ENCODE measurements at places on chromosomes 3 and 15.
A peak's percentile ranks its signal among the peaks of the same experiment; 100 is the strongest.

GRCh38 chr3:4849136-4849535, 130.1 kb upstream of the BHLHE40 start:
- no peak for DNase-seq

GRCh38 chr3:142888481-142889211, at the start of gene PCOLCE2:
PCOLCE2 (minus strand) TSS chr3:142889083; CDS start chr3:142888896, 187 bp downstream.
- peak; percentile 39 for DNase-seq

DNA sequence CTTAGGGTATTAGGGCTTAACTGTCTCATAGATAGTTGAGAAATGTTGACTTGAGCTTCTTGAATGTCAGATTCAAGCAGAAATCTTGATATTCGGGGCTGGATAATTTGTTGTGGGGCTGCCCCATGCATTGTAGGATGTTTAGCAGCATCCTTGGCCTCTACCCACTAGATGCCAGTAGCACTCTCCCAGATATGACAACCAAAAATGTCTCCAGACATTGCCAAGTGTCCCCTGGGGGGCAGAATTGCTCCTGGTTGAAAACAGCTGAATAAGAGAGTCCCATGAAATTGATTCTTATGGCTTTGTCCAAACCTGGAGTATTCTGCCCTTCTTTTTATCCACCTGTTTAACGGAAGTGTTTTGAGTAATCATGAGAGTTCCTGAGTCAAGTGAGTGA, 15.9 kb upstream of the LCMT2 start:
- DNase-seq: no peak

GRCh38 chr3:85495602-85496001, 536.8 kb downstream of the CADM2 start:
- no peak for DNase-seq

DNA sequence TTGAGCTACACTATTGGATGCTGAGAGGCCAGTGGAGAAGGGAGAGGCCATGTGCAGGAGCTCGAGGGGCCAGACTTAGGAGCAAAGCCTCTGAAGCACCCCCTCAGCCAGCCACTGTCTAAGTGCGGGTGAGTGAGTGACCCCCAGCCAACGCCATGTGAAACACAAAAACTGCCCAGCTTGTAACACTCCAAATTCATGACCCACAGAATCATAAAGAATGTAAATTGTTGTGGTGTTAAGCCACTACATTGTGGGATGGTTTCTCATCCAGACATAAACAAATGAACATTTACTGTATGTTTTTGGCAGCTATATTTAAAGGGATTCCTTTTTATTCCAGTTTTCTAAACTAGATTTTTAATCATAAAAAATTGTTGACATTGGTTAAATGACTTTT, 27.2 kb upstream of the TMEM158 start:
- DNase-seq: peak; percentile 9

GRCh38 chr3:176428552-176428951, 768.7 kb downstream of the TBL1XR1 start:
- peak; percentile 15 for DNase-seq

GRCh38 chr3:152389316-152389934, 120.7 kb downstream of the MBNL1 start:
- no peak for DNase-seq

- peak; percentile 77 for DNase-seq
Observed at GRCh38 chr3:59192473-59192872, 142.6 kb upstream of the CFAP20DC start.

DNA sequence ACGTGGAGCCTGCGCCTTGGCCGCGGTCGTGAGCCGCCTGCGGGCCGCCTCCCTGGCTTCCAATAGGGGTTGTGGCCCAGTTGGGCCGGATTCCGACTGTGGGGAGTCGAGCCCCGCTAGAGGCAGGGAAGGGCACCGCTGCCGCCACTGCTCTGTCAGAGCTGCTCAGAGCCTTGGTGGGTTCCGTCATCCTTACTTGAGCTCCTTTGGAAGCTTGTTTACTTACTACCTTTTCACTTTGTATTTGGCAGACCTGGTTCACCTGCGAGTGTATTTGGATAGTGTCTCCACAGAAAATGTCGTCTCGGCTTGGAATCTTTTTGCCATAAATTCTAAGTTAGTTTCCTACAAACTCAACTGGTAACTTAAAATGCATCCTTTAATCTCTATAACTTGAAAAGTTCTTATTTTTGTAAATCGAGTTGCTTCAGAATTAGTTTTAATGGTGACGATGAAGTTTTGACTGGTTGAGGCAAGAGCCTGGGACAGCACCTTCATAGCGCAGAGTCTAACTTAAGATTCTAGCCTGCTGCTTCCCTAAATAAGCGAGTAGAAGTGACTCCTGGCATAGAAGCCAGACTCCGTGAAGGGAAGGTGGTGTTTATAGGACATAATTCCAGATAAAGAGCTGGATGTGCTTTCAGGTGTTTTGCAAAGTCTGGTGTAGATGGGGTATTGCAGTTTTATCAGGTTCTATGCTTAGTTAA, 800 bp downstream of the DAG1 start:
- DNase-seq: no peak

GRCh38 chr15:91032919-91033803, 10.8 kb upstream of the VPS33B start:
- DNase-seq: no peak

DNA sequence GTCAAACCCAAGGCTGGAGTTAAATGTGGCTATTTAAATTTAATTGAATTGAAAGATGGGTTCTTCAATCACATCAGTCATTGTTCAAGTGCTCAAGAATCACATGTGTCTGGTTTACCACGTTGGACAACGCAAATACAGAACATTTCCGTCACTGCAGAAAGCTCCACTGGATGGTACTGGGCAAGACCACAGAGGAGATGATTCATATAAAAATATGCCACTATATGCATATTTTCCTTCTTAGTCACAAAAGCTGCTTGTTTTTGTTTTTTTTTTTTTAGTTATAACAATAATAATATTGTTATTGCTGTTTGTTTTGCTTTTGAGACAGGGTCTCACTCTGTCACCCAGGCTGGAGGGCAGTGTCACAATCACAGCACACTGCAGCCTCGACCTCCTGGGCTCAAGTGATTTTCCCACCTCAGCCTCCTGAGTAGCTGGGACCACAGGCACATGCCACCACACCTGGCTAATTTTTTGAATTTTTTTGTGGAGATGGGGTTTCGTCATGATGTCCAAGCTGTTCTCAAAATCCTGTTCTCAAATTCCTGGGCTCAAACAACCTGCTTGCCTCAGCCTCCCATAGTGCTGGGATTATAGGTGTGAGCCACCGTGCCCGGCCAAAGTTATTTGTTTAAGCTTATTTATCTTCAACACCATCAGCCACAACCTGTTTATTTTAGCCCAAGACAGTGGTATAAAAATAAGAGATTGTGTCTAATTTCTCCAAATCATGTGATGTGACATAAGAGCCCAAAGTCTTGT, 19.4 kb downstream of the RTP3 start:
- peak; percentile 76 for DNase-seq

DNA sequence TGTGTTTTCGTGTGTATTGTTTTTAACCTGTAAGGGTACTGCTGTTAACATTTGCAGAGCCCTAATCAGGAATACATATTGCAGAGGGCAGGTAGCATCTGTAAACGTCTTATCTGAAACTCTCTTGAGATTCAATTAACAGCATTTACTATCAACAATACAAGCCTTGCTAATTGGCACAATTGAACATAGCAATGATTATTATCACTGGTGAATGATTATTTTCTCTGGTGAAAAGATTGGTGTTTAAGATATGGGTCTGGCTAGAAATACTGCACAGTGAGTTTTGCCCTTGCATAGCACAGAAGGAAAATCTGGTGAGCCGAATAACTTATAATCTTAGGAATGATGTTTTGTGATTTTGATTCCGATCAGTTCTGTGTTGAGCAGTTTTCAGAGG, 5.9 kb upstream of the CNTN4 start:
- DNase-seq: no peak

DNA sequence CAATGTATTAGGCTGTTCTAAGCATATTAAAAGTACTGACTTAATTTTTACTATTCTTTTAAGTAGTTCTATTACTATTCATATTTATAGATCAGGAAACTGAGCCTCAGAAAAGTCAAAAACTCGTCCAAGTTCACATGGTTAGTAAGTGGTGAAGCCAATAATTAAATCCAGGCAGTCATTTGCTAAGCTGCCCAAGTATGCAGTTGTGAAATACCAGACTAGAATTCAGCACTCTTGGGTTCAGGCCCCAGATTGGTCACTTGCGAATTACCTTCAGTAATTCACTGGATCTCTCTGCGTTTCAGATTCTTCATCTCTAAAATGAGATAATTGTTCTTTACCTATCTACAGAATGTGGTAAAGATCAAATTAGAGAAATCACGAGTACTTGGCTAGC, 161.9 kb upstream of the CADPS start:
- peak; percentile 38 for DNase-seq

DNA sequence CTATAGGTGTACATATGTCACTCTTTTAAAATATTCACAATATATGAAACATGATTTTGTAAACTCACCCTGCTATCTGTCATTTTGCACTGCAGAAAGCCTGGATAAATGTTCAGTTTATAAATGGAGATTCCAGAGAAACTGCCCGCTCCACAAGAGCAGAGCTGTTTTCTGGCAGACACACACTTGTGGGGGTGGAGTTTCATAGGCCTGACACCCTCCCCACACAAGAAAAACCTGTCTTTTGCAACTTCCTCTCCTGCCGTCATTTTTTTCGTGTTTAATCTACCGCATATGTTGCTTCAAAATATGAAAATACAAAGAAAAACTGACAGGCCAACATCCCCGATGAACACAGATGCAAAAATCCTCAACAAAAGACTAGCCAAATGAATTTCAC, 479.0 kb downstream of the GABRG3 start:
- no peak for DNase-seq

GRCh38 chr3:194328053-194328657, 23.0 kb downstream of the CPN2 start:
- DNase-seq: peak; percentile 73

DNA sequence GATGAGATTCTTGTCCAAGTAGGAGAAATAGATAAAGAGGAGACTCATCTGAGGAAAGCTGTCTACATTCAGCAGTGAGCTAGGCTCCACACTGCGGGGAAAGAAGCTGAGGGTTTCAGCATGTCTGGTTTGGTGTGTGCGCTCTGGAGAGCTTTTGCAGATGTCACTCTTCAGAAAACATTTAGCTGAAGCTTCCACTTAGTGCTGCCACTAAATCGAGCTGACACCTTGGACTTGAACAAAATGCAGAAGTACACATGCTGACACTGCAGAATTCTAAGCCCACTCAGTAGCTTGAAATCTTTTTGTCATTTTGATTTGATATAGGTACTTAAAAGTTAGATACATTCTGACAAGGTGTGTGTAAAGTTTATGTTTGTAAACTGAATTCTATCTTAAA, 32.3 kb upstream of the CRTC3 start:
- no peak for DNase-seq

DNA sequence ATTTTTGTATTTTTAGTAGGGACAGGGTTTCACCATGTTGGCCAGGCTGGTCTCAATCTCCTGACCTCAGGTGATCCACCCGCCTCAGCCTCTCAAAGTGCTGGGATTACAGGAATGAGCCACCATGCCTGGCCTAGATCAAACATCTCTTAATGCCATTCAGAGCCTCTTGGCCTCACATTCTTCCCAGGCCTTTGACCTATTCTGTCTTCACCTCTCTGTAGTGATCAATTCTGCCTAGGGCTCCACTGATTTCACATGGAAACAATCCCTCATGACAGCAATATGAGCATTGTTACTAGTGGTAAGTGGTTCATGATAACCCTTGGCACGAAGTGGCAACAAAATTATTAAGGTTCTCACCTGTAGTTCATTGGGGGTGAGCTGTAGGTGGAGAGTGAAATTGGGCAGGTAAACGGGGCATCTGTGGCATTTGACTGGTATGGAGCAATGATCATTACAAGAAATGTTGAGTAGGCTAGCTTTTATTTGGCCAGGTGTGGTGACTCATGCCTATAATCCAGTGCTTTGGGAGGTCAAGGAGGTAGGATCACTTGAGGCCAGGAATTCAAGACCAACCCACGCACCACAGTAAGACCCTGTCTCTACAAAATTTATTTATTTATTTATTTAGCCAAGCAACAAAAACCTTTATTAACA, 4.8 kb upstream of the ARPIN start:
- no peak for DNase-seq

GRCh38 chr15:36658312-36658711, 78.9 kb downstream of the CDIN1 start:
- DNase-seq: peak; percentile 85

DNA sequence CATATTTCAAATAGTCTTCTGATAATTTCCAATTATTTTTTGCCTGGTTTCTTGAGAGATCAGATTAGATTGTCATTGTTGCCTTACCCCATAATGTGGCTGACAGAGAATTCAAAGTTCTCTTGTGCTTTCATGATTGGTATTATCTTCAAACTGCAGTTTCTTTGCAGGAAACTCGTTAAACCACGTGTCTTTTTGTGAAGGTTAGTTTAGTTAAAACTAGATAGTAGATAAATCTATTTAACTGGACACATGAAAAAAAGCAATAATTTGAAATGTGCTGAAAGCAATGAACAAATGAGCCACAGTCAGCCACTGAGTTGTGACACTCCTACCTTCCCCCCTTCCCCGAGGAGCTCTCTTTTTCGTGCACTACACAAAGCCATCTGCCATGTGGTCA, 327.5 kb upstream of the UMPS start:
- no peak for DNase-seq

GRCh38 chr15:57596301-57596855, 4.7 kb downstream of the MYZAP start:
- DNase-seq: no peak

DNA sequence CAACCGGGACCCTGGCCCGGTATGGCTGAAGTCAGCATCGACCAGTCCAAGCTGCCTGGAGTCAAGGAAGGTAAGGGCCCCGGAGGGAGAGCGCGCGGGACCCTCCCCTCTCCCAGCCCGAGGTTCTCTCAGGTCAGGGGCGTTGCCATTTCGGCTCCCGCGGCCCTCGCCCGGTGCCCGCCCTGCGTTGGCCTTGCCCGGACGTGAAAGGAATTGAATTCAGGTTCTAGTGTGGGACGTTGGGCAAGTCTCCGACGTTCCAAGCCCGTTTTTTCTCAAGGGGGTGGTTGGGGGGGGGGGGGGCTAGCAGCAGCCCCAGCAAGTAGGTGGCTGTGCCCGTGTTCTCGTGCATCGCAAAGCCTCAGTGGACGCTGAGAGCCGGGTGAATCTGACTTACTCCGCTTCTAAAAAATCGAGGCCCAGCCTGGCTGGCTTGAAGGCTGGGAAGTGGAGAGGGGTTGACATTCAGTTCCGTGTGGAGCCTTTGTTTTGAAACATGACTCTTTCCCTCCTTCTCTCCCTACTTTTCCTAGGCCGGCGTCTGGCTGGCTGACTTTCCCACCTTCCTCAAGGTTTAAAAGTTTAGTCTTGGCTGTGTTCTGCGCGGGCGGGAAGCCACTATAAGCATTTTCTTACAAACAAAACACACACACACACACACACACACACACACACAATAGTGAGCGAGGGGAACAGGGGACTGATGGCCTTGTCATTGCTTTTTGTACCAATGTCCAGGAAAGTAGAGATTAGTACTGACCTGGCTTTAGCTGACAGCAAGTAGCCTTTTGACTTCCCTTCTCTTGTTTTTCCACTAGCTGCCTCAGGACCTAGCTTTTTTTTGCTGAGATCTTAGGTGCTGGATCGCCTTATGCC, at the start of gene UTS2B:
Gene UTS2B, minus strand, starts transcription at position 873 of the 876 bp plus-strand sequence. CDS start 48,337 bp downstream, outside the sequence.
- DNase-seq: peak; percentile 63

Measured in fibroblast of skin of right quadriceps (primary cell).